Vagina (tissue), 2 donors: ENCODE measurements at places on chromosomes 4 and X.
A peak's percentile ranks its signal among the peaks of the same experiment; 100 is the strongest.

- no peak for DNase-seq
Observed at GRCh38 chr4:97216046-97216445, 927.2 kb downstream of the STPG2 start.

- no peak for DNase-seq
Observed at GRCh38 chr4:187586892-187587291, 408.7 kb upstream of the ZFP42 start.

DNA sequence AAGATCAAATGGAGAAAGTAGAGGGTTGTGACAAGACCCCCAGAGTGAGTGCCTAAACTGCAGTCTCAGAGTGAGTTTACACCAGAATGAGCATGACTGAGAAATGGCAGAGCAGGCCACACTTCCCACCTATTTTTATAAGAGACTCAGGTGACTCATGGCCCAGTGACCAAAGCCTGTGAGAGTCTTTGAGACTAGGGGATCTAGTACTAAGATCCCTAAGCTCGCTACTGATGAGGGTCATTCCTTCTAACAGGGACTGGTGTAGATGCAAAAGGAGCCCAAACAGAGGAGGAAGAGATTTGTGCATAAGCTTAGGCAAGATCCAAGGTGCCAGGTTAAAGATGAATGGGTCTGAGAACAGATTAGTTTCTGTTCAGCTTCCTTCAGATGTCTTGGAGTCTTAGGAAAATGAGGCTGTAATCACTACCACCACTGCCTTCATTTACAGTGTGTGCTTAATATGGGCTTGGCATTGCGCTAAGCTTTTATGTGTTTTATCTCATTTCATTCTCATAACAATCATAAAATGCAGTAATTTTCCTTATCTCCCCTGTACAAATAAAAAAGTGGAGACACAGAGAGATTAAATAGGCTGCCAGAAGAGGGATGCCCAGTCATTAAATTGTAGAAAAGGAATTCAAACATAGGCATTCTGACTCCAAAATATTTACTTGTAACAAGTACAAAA, 62.8 kb downstream of the RWDD4 start:
- peak; percentile 40 for DNase-seq

- DNase-seq, result no peak
Observed at GRCh38 chr4:153661908-153662307, 22.2 kb upstream of the TLR2 start.

DNA sequence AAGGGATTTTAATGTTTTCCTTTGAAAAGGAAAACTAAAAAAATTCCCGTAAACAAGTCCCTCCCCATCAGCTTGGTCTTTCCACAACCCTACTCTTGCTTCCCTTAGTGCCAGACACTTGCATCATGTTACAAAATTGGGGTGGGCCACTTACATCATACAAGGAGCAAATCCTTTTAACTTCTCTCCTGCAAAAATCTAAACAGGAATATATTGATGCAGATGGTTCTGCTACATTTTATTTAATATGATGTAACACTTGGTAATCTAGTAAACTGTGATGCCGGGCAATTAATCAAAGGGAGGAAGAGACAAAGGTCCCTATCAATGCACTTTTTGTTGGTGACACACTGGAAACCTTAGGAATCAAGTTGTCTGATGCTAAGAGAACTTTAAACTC, 125.3 kb downstream of the UBE2K start:
- DNase-seq, result no peak

DNA sequence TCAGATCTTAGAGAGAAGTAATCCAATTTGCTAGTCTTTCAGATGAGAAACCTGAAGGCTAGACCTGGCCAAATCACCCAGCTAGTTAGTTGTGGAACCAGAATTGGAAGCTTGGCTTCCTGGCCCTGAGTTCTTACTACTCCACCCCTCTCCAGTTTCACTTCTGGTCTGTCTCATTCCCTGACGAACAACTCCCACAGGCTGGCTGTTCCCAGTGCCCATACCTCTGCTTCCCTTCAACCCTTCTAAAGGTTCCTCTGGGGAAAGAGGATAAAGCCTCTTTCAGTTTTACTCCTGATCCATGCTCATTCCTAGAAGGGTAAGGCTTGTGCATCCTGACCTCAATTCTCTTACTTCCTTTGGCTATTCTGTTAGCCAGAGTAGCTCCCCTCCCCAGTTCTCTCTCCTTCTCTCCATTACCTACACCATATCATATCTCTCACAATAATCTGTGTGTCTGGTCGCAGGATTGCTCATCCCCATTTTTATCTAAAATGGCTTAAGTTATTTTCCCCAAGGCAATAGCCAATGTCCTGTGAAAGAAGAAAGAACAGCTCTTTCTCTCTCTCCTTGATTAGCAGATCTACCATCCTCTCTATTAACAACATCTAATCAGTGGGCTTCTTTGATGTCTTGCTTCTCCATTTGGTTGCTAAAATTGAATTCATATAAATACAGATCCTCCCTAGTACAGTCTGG, 155.0 kb upstream of the MAOA start:
- no peak for DNase-seq

GRCh38 chr4:123555233-123555806, 158.7 kb downstream of the SPRY1 start:
- peak; percentile 91 for DNase-seq

- DNase-seq, result no peak
Observed at GRCh38 chrX:151370906-151371305, 26.1 kb upstream of the VMA21 start.

DNA sequence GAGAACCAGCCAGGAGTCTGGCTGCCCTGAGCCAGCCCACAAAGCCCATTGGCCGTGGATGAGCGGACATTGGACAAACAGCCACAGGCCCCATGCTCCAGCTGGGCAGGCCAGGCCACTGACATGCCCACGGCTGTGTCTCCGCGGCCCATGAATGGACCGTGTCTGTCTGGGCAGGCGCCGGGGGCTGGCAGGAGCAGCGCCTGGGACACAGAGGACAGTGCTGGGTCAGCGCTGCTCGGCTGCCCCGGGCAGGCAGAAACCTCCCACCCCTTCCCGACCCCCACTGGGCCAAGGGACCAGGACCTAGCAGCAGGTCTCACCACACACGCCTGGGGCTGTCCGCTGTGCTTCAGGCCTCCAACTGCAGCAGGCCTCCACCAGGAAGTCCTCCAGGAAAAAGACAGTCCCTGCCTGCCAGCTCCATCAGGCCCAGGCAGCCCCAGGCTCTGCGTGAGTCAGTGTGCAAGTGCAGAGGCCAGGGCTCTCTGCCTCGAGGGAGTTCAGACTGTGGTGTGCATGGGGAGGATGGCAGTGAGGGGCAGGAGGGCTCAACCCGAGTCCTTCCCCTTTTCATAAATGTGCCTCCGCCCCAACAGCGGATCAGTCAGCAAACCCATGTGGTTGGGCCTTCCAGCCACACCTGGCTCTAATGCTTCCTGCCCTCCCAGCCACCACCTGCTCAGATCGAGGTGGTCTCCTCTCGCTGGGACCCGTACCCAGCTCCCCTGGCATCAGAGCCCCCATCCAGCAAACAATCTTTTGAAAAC, 17.2 kb upstream of the FGFR3 start:
- DNase-seq, result no peak

GRCh38 chr4:176761872-176762271, 30.9 kb downstream of the VEGFC start:
- no peak for DNase-seq

DNA sequence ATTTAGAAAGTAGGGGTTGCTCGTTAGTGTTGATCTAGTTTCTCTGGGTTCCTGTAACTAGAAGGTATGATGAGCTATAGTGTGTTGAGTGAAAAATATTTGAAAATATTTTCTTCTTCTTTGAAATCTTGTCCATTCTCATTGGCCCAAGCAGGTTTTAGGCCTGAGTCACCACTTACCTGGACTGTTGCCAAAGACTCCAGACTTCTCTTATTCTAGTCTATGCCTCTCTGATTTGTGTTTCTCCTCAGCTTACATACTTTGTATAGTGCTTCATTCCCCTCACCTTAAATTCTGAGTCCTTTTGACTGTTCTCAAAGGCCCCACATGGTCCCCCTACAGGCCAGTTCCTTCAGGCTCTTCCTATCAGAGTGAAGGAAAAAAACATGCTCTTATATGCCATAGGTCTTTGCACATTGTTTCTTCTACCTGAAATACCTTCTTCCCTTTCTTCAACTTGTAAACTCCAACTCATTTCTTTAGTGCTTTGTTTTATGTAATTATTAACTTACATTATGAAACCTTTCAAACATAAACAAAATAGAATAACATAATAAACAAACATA, 258.2 kb downstream of the PPP1R2C start:
- DNase-seq, result no peak

DNA sequence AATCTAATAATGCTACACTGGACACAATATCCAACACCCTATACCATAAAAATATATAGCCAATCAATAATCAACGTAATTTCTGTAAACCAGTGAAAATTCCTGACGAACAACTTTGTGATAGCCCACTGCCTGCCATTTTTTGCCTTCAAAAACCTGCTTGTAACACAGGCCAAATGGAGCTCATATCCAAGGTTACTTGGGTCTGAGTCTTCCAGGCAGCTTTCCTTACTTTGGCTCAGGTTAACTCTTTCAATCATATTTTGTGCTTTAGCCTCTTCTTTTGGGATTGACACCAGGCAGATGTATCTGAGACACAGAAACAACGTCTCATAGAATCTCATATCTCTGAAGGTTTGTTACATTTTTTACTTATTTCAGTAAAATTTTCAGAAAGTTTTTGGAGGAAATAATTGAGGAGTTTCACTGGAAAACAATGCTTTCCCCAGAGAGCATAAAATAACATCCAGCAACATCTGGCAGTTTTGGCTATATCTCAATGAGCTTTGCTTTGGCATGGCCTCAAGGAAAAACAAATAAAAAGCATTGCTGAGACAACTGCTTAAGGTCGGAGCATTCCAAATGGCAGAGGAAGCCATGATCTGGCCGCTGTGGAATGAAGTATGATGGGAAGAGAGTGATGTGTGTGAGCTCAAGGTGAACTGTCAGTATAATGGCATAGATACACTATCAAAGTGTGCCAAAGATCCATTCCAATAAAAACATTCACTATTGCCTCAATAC, 162.9 kb upstream of the SPIN4 start:
- no peak for DNase-seq

DNA sequence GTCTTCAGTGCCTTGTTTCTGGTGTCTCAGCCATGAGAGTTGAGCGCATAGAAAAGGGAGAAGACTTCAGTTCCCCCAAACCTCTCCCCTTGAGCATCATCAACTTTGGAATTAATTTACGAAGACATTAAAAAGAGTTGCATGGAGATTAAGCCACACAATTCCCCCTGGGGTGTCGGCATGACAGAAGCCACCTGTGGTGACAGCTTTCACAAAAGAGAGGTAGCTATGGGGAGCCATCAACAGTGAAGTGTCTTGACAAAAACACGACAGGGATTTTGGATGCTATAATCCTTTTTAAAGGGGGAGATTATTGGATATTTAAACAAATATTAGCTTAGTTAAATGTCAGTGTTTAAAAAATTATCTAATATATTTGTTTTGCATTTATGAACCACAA, 307.6 kb downstream of the LDB2 start:
- DNase-seq, result no peak

DNA sequence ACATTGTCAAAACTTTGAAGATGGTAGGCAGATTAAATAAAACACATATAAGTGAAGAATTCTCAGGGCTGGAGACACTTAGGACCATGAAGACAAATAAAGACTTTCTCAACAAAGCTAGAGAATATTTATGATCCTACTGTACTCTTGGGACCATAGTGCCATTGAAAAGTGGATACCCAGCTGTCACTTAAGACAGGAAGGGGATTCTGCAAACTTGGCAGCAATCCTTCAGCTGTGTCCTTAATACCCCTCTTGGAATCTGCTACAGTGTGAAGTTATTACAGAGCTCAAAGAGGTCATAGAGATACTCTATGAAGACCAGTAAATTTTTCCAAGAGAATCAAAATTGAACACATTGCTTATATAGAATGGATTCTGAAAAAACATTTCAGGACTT, 24.3 kb downstream of the PDE5A start:
- DNase-seq, result no peak

DNA sequence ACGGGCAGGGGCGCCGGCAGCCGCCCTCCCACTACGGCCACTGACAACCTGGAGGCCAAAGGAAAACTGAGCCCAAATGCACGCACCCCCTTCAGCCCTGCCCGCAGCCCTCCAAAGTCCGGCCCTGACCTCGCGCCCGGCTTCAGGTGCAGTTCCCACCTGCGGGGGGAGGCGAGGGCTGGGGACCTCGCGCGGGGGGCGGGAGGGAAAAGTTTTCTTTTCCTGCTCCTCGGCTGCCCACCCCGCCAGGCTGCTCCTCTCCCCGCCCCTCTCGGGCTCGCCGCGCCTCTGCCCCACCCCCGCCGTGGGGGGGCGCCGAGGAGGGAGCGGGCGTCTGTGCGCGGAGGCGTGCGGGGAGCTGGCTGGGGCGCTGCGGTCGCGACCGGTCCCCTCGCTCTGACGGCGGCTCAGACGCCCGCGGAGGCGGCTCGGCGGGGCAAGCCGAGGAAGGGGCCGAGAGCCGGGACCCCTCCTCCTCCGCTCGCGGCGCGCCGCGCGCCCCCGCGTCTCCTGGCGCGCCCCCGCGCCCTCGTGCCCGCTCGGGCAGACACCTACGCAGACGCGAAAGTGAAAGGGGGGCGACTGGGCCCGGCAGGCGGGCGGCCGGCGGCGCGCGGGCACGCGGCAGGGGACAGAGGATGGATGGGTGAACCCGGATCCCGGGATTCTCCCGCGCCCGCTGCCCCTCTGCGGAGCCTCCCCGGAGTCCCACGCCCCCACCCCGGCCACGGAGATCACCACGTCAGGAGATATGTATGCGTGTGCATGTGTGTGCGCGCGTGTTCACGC, 3.1 kb upstream of the NR3C2 start:
- no peak for DNase-seq

- DNase-seq, result no peak
Observed at GRCh38 chrX:65744965-65745364, 77.5 kb downstream of the MSN start.

DNA sequence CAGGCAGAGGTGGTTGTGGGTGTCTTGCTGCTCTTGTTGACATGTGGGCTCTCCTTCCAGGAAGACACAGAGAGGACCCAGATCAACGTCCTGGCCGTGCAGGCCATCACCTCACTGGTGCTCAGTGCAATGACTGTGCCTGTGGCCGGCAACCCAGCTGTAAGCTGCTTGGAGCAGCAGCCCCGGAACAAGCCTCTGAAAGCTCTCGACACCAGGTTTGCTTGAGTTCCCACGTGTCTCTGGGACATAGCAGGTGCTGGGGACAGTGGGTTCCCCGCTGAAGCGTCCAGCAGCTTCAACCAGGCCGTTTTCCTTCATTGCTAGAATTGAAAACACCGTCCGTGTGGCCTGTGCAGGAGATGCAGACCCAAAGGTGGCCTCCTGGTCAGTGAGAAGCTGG, 25.6 kb upstream of the MSANTD1 start:
- DNase-seq, result no peak

GRCh38 chr4:176210101-176210500, 14.7 kb upstream of the SPATA4 start:
- DNase-seq, result no peak

- DNase-seq, result no peak
Observed at GRCh38 chrX:46016296-46016695, 528.9 kb downstream of the ZNF674 start.

GRCh38 chr4:102598762-102599374, 97.7 kb downstream of the NFKB1 start:
- DNase-seq, result no peak

- DNase-seq, result no peak
Observed at GRCh38 chrX:31384471-31384870, 312.6 kb upstream of the FTHL17 start.
